ENCODE measurements at places on chromosomes 5 and 9. TPM values are rescaled to one million over a fixed set of nuclear protein-coding genes. Genes with fewer than 3 reads are reported as not detected.

MARCOL gene
- not detected for total RNA-seq

MTMR12 gene
- total RNA-seq = 11.1 TPM

AP3B1 gene
- 54.3 TPM for total RNA-seq

ADAMTSL2 gene
- 0.10 TPM for total RNA-seq

DOCK8 gene
- 1.4 TPM for total RNA-seq

CD74 gene
- total RNA-seq = 1.8 TPM

ZNF883 gene
- total RNA-seq = 8.1 TPM

F12 gene
- 1.7 TPM for total RNA-seq
